ENCODE measurements at places on chromosomes 1 and 21.

- DNase-seq: peak; percentile 94
Observed at GRCh38 chr1:39845569-39846566, 37.4 kb downstream of the TRIT1 start.

DNA sequence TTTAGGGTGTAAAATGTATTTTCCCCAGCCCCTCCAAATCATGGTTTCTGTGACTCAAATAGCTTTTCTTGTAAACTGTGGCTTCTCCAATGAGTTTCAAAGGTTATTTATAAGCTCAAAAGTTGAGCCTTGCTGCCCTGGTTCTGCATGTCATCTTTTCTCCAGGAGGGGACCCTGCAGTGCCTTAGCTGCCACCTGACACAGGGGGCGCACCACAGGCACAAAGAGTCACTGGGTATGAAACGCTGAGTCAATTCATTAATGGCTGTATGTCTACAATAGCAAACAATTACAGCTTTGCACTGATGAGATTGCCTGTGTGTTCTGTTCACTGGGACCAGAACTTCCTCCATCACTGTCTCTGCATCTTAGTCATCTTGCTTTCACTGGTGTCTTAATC lies 100.8 kb downstream of the PCP4 start:
- no peak for DNase-seq

DNA sequence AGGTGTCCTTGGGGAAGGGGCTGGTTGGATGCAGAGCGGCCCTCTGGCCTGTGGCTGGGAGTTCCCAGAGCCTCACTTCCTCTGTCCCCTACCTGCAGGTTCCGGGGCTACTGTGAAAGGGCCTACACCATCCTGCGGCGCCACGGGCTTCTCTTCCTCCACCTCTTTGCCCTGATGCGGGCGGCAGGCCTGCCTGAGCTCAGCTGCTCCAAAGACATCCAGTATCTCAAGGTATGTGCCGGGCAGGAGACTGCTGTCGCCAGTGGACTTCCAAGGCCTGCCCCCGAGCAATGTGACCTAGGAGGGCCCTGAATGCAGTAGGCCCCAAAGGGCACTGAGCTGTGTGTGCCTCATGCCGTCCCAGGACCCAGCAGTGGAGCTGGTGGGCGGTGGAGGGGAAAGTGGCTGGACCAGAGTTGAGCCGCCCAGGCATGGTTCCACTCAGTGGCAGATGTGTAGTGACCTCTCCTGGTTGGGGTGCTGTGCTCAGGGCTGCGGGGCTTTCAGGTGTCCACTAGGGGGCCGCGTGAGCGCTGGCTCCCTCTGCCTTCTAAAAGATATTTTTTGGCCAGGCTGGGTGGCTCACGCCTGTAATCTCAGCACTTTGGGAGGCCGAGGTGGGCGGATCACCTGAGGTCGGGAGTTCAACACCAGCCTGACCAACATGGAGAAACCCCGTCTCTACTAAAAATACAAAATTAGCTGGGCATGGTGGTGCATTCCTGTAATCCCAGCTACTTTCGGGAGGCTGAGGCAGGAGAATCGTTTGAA lies 73.4 kb downstream of the PIK3CD start:
- no peak for DNase-seq

- no peak for DNase-seq
Observed at GRCh38 chr1:22611530-22611947, 24.9 kb upstream of the C1QA start.

GRCh38 chr1:219264561-219264960 lies 90.9 kb downstream of the LYPLAL1 start:
- DNase-seq: peak; percentile 84

- no peak for DNase-seq
Observed at GRCh38 chr1:24991697-24992096, 61.6 kb upstream of the RUNX3 start.

DNA sequence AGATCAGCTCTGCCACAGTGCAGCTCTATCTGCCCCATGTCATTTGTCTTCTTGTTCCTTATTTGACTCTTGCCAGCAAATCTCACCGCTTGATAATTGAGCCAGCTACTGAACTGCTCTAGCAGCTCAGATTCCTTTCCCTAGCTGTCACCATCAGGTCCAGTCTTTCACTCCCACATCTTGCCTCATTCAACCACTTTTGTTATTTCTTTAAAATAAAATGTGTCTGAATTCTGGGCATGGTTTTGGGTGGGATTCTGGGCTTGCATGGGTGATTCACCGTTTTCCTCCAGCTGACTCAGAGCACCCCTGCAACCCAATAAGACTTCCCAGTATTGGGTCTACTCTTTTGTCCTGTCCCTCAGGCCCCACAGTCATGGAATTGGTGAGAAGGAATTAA lies 215.7 kb downstream of the DSCAM start:
- no peak for DNase-seq

- DNase-seq: no peak
Observed at GRCh38 chr1:2803086-2803930, 1.8 kb upstream of the TTC34 start.

DNA sequence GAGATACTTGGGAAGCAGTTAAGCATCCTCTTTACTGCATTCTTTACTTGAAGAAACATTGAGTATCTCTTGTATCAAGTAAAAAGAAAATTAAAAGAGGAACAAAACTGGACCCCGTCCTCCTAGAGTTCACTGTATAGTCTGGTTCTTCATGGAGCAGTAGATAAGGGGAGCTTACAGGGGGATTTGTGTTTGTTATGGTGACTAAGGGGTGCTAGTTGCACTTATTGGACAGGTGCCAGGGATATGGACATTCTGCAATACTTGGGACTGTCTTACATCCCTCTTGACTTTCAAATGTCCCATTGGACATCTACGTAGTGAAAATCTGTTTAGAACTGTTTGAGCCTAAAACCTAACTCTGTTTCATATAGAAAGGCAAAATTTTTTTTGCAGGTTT lies 67.2 kb downstream of the ALG14 start:
- no peak for DNase-seq

- DNase-seq: no peak
Observed at GRCh38 chr1:185559151-185559550, 175.0 kb upstream of the HMCN1 start.

- DNase-seq: no peak
Observed at GRCh38 chr1:185353124-185353523, 36.1 kb upstream of the IVNS1ABP start.

DNA sequence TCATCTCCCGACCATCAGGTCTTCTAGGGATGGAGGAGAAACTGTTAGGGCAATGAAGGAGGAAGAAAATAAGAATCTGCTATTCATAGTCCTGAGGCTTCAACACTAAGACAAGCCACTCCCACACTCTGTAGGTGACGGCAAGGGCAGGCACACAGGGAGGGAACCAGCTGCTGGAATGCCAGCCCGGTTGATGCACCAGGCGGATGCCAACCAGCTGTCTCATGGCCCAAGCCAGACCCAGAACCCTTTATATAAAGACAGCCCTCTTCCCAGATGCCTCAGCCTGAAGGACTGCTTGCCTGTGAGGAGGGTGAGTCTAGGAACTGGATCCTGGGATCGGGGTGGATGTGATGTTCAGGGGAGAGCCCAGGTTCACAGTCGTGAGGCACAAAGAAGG lies at the start of gene KPRP:
Gene KPRP (plus strand): TSS at position 279 of the 400 bp plus-strand sequence. CDS start 1,564 bp downstream, outside the sequence.
- no peak for DNase-seq

- DNase-seq: no peak
Observed at GRCh38 chr1:145695821-145696629, 11.1 kb downstream of the PDZK1 start.

DNA sequence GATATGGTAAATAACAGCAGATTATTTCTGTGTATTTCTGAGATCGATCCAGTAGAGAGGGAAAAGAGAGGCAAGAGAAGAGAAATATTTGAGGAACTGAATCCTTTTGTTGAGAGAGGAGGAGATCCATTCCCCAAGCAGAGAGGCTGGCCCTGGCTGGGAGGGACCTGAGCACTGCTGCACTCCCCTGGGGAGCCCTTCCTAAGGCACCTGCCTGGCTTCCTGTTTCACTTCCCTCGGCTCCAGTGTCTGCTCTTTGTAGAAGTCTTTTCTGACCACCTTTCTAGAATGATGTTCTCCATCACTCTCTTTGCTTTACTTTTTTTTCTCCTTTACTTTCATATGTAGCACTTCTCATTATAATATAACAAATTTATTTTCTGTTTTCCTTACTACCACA lies 42.3 kb upstream of the SLC6A9 start:
- DNase-seq: no peak

DNA sequence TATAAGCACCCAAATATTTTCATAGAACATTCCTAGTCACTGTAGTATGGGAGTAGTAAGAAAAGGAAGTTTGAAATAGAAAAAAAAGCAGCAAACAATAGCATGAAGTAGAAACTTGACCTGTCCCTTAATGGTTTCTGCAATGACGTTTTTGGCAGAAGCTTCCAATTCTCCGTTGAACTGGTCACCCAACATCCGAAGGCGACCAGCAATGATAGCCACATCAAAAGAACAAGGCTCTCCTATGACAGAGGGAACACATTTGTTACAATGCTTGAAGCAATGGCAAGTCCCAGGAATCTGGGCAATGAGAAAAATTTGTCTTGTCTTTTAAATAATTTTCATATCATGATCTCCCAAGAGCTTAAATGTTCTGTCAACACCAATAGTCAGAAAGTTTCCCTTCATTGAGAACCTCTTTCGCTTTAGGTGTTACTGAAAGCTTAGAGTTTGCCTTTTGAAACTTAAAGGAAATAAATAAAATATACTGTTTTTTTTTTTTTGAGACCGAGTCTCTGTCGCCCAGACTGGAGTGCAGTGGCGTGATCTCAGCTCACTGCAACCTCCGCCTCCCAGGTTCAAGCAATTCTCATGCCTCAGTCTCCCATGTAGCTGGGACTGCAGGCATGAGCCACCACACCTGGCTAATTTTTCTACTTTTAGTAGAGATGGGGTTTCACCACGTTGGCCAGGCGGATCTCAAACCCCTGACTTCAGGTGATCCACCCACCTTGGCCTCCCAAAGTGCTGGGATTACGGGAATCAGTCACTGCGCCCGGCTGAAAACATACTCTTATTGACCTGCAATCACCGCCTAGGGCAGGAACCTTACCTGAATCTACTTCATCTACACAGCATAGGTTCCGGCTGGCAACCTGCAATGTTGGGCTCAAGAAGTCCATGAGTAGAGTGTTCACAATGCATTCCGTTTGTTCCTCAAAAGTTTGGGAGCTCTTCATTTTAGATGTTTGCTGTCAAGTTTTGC lies 672 bp downstream of the BCL2L15 start:
- DNase-seq: no peak

GRCh38 chr21:43189936-43190335 lies 21.1 kb downstream of the CRYAA start:
- DNase-seq: no peak

DNA sequence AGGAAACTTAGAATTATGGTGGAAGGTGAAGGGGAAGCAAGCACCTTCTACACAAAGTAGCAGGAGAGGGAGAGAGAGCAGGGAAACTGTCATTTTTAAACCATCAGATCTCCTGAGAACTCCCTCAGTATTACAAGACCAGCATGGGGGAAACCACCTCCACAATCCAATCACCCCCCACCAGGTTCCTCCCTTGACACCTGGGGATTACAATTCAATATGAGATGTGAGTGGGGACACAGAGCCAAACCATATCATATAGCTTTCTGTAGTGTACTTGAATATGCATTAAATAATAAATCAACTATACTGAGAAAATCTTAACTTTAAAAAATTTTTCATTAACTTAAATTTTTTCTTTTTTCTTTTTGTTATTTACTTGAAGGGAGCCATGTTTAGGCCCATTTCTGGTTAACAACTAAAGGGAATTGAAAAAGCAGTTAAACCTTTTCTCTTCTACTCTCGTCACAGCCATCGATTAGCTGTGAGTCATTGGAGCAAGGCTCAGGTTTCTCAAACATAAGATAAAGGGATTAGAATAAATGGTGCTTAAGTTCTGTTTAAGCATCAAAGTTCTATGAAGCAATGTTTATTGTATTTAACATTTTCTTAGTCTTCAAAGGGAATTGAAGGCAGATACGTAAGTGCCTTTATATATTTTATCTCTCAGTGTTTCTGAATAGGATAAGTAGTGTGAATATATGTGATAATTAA lies 72.2 kb upstream of the DPT start:
- no peak for DNase-seq

DNA sequence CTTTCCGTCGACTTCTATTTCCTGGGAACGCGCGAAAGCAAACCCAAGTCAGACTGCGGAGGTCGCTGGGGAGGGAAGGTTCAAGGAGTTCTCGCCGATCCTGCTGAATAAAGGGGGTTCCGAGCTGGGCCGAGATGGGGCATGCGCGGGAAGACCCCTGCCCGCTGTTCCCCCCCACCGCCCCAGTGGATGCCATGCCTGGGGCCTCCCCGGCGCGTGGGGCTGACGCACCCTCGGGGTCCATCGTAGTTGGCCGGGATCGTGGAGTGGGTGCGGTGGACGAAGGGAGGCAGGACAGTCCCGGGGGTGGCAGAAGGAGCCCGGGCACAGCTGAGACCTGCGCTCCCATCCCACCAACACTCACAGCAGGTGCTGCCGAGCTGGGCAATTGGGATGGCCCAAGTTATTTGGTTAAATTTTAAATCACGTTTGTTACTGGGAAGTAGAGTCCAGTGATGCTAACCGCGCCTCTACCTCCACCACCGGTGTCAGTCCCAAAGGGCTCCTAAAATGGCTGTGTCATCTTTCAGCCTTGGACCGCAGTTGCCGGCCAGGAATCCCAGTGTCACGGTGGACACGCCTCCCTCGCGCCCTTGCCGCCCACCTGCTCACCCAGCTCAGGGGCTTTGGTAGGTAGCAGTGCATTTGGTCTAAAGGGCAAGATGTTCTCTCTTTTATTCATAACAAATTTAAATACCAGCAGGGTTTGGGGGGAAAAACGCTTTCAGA lies 801 bp downstream of the MX1 start:
- no peak for DNase-seq
